ENCODE measurements at places on chromosomes 3 and 15.

GRCh38 chr3:73143821-73144237 is 82.4 kb downstream of the EBLN2 start:
- no peak for DNase-seq

DNA sequence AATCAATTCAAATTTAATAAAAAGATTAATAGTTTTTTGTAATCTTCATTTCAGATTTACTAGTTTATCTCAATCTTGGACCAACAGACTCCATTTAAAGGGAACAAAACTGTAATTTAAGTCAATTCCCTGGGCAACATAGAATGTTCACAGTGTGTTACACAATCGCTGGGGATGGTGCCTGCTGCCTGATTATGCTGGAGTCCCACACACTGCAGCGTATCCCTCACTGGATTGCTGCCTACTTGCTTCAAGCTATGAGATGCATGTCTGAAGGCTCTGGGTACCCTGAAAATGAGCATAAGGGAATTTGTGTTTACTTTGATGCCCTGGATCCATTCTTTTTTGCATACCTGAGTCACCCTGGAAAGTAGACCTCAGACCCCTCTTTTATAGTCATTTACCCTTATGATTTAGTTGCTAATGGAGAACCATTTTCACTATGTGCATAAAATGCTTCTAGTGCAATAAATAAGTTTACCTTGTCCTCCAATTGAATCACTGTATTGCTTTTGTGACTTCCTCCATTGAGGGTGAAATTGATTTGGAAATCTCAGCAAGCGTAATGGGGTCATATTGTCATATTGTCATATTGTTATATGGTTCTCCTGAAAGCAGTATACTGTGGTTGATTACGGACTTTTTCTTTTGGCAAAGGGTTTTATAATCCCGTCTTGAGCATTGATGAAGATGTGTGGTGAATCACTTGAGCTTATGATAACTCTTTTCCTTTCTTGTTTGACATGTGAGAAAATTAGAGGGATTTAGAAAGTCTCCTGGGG is 35.9 kb downstream of the ITPR1 start:
- DNase-seq = no peak

DNA sequence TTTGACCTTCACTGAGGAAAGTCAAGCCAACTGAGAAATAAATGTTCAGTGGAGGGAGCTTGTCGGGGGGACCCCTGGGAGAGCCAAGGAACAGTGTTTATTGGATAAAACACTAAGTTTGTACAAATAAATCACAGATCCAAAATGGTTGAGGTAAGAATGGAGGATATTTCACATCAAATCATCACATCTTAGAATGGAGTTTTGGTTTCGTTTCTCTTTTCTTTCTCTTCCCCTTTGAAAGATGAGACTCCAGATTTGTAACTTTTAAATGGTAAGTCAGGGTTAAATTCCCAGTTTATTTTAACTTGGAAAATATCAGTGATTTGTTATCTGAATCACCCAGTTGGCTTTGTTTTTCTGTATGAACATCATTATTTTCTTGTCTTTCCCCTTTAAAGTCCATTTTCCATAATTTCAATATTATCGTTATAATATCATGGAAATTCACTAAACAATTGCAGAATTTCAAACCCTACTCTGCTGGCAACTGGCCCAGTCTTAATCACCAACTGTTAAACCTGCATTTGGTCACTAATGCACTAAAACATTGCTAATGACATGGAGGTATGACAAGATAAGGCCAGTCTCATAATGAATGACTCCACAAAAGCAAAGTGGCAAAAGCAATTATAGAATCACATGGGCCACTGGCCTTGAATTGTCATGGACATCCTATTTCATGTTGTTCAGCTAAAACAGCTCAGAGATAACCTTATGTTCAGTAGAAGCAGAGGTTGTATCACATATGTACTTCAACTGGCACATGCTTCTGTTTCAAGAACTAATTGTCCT is 295.1 kb downstream of the SHOX2 start:
- no peak for DNase-seq

DNA sequence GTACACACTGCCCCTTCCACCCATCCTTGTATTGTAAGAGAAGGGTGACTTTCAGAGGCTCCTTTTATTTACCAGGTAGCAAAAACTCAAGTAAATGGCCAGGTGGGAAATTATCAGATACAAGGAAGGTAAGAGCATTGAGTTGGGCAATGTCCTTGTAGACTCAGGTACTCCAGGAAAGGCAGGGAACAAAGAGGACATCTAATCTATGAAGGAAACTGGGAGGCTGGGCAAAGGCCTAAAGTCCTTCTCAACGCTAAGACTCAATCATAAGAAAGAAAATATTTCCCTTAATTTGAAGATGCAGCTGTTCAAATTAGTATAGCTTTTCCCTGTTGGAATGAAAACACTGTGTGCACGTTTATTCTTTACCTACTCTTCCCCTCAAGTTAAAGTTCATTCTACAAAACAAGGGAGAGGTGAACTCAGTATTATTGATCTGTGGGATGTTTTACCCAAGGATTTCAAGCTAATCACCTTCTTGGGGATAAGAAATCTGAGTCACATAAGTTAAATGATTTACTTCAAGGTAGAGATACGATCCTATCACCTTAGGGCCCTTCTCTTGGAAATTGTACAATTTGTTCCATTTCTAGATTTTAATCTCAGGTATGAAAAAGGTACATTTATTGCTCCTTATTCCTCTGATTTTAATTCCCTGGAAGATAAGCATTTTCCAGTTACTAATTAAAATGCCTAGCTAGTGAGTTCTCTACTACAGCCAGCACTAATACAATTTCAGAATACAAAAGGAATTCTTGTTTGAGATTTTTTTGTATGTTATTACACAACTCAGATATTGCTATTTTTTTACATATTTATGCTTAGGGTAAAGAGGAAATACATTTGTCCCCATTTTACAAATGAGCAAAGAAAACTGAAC is 80.6 kb downstream of the PLD1 start:
- no peak for DNase-seq

GRCh38 chr3:73621388-73621787 is 3.4 kb downstream of the PDZRN3 start:
- DNase-seq = no peak

DNA sequence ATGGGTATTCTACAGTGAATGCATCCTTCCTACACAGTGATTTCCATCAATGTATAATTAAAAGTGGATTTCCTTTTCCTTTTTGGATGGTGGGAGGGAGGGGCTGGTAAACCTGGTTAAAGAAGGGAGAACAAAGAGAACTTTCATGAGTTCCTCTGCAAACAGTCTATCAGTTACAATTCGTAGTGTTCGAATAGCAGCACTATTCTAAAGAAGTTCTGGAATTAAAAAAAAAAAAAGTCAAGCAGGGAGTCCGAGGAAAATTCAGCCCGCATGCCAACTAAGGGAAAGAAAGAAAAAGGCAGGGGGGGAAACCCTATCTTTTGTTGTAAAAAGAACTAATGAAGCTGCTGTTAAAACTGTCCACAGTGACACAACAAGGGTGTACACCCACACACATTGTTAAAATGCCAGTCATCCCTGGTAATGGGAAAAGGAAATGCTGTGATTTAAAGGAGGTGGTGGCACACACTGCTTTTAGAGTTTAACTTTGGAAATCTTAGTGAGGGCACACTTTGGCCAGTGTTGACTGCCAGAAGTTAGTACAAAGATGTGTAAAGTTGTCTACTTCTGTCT is 521.2 kb downstream of the ZIC1 start:
- DNase-seq = no peak

DNA sequence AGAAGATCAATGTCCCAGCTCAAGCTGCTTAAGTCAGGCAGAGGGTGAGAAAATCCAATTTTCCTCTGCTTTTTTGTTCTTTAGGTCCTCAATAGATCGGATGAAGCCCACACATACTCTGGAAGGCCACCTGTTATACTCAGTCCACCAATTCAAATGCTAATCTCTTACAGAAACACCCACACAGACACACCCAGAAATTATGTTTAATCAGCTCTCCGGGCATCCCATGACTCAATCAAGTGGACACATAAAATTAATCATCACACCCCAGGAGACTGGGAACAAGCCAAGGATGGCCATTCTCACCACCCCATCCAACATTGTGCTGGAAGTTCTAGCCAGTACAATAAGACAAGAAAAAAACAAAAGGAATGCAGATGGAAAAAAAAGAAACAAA is 67.8 kb upstream of the SLC24A5 start:
- no peak for DNase-seq

DNA sequence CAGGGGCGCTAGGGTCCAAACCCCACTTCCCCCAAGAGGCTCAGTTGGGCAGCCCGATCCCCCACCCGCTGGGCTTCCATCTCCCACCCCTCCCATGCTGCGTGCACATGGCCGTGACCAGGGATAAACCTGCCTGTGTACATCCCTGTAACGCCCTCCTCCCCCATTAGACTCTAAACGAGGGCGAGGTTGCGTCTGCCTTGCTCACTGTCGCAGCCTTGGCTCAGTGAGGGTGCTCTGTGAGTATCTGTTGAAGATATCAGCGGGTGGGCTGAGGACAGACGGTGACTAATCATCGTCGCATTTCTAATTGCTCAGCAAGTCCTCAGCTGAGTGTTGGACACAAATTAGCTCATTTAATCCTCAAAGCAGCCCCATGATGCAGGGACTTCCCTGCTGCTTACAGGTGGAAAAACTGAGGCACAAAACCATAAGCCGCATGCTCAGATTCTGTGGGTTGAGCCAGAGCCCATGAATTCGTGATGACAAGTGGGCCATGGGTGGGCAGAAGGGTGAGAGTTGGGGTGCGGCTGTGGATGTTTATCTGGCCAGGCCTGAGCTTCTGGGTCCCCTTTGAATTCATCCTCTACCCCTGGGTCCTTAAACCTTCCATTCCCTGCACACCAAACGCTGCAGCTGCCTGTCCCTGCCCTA is 26.0 kb downstream of the FBLN2 start:
- no peak for DNase-seq

- DNase-seq = no peak
Measured at GRCh38 chr3:61955483-61955882, 394.1 kb downstream of the PTPRG start.

- no peak for DNase-seq
Measured at GRCh38 chr3:71127844-71128243, 455.7 kb downstream of the FOXP1 start.

DNA sequence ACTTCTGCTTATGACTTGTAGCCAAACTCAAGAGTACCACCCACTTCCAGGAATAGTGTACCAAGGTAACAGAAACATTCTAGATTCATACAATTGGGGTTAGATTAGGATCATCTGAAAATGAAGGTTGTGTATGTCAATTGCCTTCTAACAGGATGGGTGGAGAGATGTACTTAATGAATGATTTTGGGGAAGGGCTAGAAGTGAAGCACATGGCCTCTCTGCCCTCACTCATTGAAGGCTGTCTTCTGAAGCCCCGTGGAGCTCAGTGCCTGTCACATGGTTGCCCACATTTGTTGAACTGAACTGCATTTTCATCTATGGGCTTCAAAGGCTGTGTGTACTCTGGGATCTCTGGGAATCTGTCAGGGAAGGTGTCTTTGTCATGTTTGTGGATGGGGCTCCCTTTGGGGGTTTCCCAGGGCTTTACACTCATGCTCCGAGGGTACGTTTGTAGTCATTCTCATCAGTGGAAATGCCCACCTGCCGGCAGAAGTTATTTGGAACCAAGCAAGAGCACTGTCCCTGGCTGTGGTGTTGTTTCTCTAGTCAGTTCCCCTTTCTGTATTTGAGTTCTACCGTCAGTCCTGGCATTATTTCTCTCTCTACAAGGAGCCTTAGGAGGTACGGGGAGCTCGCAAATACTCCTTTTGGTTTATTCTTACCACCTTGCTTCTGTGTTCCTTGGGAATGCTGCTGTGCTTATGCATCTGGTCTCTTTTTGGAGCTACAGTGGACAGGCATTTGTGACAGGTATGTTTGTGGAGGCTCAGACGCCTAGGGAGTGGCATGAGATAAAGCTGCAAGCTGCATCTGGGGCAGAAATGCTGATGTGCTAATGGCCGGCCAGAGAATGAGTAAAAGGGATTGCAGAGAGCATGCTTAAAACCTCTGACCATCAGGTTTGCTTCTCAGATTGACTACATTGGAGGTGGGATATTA is 22.4 kb downstream of the CD86 start:
- no peak for DNase-seq

DNA sequence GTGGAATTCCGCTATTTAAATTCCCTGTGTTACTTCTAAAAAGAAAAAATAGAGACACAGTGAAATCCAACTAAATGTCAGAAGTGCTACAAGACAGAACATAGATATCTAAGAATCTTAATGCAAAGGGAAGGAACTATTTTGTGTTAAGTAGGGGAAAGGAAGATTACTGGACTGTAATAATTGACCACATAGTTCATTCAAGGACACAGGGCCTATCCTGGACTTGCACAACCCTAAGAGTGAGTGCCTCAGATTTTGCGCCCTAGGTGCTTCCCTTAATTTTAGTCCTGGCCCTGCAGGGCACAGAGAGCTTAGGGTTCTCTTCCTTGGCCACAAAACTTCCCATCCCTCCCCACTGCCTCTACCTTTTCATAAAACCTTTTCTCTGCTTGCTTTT is 3.5 kb upstream of the IL20RB start:
- no peak for DNase-seq

DNA sequence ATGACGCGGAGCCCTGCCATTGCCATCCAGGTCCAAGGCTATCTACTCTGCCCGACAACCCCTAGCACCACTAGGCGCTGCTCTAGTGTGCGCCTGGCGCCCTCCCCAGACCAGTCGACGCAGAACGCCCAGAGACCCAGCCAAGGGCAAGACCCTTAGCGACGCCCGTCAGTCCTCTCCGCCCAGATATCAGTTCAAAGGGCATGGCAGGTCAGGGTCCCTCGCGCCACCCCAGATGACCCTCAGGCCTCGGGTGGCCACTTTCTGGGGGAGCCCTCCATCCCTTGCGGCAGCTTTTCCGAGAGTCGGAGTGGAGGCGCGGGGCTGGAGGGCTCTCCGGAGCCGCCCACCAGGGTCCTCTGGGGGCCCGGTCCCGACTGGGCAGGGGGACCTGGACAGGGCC is 371 bp upstream of the CLSTN2 start:
- DNase-seq = no peak

GRCh38 chr15:73869216-73869995 is 4.0 kb upstream of the TBC1D21 start:
- DNase-seq = no peak

DNA sequence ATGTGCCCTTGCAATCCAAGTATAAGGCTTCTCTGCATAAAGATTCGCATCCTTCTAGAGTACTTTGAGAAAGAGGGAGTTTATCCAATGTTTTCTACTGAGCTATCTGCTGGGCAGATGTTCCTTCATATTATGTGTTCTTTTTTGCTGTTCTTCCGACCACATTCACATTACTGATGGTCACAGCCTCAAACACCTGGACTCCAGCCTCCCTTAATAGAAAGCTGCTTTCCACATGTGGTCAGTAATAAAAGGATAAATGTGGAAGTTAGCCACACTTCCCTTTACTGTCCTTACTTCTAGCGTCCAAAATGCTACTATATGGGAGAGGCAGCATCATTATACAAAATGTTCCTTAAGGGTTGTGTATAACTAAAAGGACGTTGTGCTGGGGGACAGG is 116.9 kb downstream of the CD47 start:
- DNase-seq = no peak

GRCh38 chr15:91706322-91707032 is 147.0 kb upstream of the SLCO3A1 start:
- peak; percentile 65 for DNase-seq

- no peak for DNase-seq
Measured at GRCh38 chr15:75732809-75733451, 20.3 kb upstream of the CSPG4 start.

GRCh38 chr3:97713634-97714033 is 50.9 kb upstream of the ARL6 start:
- DNase-seq = no peak

- no peak for DNase-seq
Measured at GRCh38 chr3:152350139-152350538, 81.4 kb downstream of the MBNL1 start.

- no peak for DNase-seq
Measured at GRCh38 chr15:60788692-60789103, 309.8 kb upstream of the ICE2 start.

All from stimulated activated CD8-positive, alpha-beta memory T cell treated with anti-CD3 and anti-CD28 coated beads, Interleukin-7, amount 100 ng/mL, for 4 hours (primary cell).